ENCODE measurements at places on chromosomes 7 and 10.

- no peak for DNase-seq
Measured at GRCh38 chr7:137999496-138000080, 2.3 kb downstream of the CREB3L2 start.

DNA sequence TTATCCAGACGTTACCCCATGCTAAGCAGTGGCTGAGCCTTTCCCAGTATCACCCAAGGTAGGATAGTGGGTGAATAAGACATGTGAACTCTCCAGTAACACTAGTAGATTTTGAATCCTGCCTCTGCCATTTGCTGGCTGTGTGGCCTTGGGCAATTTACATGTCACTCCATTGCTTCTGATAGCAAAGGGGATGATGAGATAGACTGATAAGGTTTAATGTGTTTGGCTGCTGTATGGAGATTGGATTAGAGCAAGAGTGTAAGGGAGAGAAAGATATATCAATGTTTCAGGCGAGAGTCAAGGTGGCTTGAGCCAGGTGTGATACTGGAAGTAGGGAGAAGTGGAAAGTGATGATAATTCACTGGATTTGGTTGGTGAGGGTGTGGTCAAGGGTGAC is 40.1 kb upstream of the EEPD1 start:
- no peak for DNase-seq

DNA sequence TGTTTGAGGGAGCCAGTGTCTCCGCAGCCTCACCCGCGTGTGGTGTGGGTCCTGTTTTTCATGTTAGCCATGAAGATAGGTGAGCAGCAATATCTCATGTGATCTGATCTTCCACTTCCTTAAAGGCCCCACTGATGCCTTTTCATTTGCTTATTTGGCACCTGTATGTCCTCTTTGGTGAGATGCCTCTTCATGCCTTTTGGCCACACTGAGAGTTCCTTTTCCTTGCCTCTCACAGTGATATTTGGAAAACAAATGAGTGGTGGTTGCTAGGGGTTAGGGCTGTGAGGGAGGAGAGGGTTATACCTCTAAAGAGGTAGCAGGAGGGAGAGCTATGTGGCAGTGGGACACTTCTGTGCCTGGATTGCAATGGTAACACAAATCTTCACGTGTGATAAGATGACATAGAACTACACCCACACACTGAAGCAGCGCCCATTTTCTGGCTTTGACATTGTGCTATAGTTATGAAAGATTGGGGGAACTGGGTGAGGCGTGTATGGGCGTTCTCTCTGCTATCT is 90.4 kb upstream of the TNS3 start:
- DNase-seq, result no peak

DNA sequence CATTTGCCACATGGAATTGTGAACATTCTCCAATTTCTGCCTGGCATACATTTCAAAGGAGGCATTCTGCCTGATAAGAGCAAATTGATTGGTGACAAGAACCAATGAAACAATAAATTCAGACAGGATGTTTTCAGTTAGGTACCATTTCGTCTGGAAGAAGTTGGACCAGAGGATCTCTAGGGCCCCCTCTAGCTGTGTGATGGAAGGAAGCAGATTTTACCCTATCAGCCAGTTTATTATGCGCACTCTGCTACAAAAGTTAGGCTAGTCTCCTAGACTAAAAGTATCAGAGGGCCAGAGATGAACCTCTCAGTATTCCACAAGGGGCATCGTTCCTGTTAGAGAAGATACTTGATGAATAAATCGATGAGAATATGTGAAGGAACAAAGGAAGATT is 118.0 kb downstream of the BUB3 start:
- DNase-seq, result no peak

- DNase-seq, result no peak
Measured at GRCh38 chr10:85851325-85851724, 515.3 kb downstream of the GRID1 start.

GRCh38 chr7:43669286-43670081 is 59.8 kb downstream of the COA1 start:
- no peak for DNase-seq

DNA sequence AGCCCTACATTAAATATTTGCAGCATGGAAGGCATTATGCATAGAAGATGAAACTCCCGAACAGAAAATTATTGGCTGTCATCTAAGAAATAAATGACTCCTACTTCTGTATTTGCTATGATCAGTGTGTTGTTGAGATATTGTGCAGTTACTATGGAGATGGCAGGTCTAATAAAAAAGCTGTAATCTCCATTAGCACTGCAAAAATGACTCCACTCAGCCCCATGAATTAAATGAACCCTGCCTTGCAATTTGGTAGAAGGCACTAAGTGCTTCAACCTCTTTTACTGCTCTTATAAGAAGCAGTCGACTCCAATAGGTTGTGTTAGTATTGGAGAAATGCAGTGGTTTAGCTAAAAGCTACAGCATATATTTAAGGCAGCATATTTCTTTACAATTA is 290.0 kb upstream of the PHYHIPL start:
- no peak for DNase-seq

DNA sequence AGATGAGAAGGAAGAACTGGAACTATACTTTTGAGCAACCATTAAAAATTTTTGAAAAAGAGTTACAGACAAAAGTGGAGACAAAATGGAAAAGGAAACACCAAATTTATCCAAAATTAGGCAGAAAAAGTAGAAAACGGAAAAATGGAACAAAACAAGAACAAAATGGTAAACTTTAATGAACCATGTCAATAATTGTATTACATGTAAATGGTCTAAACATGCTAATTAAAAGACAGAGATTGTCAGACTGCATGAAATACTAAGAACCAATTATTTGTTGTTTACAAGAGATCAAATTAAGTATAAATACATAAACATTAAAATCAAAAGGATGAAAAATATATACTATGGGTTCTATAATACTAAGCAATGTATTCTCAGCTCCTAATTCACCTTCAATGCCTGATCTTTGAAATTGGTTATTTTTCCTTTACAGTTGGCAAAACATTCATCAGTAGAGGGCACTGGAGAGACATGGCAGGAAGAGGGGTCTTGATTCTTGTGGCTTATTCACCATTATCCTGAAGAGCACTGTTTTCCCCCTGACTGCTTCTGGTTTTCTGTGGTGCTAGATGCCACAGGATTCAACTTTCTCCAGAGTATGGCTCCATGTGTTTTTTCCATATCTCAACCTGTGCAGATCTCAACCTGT is 124.9 kb downstream of the ELFN1 start:
- DNase-seq, result no peak

DNA sequence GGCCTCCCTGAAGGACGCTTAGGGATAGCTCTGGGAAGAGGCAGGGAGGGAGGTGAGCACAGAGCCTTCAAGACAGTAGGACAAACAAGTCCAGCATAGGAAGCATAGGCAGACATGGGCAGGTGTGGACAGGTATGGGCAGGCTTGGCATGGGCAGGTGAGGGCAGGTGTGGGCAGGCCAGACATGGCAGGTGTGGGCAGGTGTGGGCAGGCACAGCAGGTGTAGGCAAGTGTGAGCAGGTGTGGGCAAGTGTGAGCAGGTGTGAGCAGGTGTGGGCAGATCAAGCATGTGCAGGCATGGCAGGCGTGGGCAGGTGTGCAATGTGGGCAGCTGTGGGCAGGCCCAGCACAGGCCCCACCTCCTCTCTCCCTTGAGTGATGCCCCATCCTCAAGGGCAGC is 148.8 kb upstream of the ZMIZ1 start:
- DNase-seq, result peak; percentile 32

DNA sequence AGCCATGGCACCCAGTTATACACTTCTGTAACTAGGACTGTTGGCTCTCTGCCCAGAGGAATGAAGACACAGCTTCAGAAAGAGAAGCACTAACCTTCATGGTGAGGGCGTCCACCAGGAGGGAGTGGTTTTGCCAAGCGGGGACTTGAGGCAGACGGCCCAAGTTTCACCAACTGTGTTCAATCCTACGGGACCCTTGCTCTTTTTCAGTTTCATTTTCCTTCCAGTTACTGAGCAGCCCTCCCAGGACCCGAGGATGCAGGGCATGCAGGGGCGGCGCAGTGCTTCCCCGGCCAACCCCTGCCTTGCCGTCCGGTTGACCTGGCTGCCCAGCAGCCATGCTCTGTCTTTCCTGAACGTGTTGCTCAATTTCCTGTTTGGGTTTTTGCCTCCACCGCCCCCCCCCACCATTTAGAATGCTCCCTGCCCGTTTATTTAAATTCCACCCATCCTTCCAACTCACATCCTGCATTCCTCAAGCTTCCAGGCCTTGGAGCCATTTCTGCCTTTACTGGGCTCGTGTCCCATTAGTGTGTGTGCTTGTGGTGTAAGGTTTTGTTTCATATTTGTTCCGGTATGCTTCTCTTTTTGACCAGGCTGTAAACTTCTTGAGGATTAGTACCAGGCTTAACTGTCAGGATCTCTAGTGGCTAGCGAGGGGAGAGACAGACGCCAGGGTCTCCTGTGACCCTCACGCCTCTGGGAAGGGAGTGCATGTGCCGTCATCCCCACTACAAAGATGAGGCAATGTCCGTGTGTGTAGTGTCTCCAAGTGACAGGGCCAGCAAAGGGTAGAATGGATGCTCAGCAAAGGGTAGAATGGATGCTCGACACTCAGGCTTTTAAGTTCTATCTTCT is 31.6 kb downstream of the IL15RA start:
- DNase-seq, result no peak

GRCh38 chr10:60353519-60354258 is 36.0 kb downstream of the ANK3 start:
- no peak for DNase-seq

DNA sequence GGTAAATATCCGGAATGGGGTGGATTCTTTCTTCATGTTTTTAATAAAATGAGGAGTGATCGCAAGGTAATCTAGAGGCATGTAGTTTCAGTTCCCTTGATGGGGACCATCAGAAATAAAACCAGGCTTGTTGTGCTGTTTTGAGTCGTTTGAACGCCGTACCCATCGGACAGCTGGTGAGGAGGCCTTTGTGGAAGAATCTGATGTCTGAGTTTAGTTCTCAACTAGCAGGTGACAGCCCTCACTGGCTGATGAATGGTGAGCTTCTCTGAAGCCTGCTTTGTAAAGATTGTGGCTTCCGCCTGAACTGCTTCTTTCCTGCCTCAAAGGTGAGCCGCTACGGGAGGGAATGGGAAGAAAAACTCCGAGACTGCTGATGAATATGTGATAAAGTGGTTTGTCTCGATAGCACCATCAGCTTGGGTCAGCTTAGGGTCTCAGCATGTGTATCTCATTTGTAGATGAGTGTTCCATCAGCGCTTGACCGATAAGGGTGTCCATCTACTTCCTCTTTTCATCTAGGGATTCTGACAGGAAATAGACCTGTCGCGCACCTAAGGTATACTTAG is 977 bp downstream of the TMEM248 start:
- peak; percentile 7 for DNase-seq

- no peak for DNase-seq
Measured at GRCh38 chr7:124423863-124424262, 341.7 kb downstream of the GPR37 start.

- DNase-seq, result no peak
Measured at GRCh38 chr10:1273372-1274105, 217.4 kb downstream of the WDR37 start.

- DNase-seq, result no peak
Measured at GRCh38 chr10:13725594-13725993, 138.8 kb downstream of the PRPF18 start.

GRCh38 chr7:155448632-155449007 is 9.3 kb upstream of the EN2 start:
- DNase-seq, result no peak

DNA sequence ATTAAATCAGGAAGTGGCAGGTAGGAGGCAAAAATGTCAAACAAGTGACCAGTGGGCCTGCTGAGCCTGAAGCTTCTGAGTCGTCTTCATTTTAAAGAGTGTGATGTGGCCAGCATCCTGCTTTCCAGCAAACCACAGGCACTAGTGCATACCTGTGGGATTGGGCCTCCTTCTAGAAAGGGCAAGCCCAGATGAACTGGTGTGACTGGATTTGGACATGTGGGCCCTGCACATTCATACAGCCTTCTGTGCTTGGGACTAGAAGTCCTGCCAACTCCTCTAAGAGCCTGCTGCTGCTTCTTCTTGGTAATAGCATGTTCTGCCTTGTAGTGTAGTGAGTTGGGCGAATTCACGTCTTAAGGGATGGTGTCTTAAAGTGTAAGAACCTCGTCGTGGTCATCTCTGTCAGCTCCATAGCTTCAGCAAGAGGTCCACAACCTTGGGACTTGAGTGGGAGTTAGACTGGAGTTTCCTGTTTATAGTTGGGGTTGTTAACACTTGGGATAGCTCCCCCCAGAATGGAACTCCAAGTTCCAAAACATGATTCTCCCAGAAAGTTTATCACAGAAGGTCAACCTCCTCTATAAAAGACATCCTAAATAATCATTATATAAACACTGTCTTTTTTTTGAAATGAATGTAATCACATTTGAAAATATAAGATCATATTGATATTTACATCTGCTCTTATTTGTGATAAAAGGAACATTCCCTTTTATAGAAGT is 11.2 kb downstream of the BMPER start:
- DNase-seq, result no peak

GRCh38 chr10:133274751-133275683 is 1.7 kb downstream of the ADAM8 start:
- no peak for DNase-seq

- DNase-seq, result no peak
Measured at GRCh38 chr10:24928163-24928562, 24.2 kb downstream of the PRTFDC1 start.

GRCh38 chr10:11004144-11005077 is 13.3 kb upstream of the CELF2 start:
- no peak for DNase-seq
